Osteocyte (in vitro differentiated cells): ENCODE measurements at places on chromosomes 13 and 19. TPM values are rescaled to one million over a fixed set of nuclear protein-coding genes. Genes with fewer than 3 reads are reported as not detected.

Gene SAMD4B
- 100 and 101 TPM in 2 replicates for total RNA-seq

Gene XRCC1
- total RNA-seq = 37.1 and 43.2 TPM in 2 replicates

DNA sequence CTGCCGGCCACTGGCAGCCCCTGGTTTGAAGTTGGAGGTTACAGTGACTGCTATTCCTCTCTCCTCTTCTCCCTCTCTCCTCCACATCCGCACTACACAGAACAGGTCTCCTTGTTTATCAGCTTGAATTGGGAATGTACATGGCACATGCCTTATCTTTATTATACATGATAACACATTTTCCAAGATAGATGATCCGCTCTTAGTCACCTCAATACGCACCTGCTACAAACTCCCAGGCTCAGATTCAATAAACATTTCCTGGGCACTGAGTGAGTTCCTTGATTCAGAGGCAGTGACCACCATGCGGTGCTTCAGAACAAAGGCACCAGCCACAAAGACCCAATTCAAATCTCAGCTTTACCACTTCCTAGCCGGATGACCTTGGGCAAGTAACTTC, 227.7 kb downstream of the TSHZ3 start:
- H3K4me3 ChIP-seq = no peak overlapping the region
- H3K36me3 ChIP-seq = no peaks in the 10 kb centered on the region
- no peak for DNase-seq
- H3K27ac ChIP-seq = no peak overlapping the region
- H3K27me3 ChIP-seq = no peaks in the 10 kb centered on the region
- H3K4me1 ChIP-seq = peaks cover 19% of the 10 kb centered on the region

DNA sequence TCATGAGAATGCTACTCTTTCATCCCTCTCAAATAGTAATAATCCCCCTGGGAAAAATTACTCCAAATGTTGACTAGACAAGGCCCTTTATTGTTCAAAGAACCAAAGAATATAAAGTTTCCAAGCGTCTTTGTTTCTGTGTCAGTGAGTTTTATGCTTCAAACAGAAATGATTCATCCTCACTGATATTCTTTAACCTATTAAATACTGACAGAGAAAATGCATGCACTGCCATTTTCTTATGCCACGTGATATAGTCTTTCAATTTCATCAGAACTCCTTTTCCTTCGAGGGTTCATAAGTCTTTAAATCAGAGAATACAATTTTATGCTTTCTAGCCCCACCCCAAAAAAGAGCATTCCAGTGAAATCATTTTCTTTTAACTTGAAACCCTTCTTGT, 211.6 kb downstream of the SHISA2 start:
- H3K27ac ChIP-seq = no peak overlapping the region
- H3K4me3 ChIP-seq = no peak overlapping the region
- H3K36me3 ChIP-seq = no peaks in the 10 kb centered on the region

DNA sequence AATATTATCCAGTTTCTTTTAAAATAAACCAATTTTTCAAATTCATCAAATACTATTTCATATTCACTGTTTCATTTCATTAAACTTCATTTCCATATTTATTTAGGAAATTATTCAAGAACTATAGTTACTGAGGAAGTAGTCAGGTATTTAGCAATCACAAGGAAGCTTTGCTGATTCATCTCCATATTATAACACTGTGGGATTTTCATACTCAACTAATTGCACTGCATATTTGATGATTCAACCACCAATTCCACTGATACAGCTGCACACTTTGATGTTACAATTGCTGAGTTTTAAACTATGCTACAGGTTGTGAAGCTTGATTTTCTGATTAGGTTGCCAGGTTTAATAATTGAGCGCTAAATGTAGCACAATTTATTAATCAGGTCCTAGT, 556.8 kb upstream of the SLITRK1 start:
- no peak overlapping the region for H3K4me3 ChIP-seq
- no peak overlapping the region for H3K27ac ChIP-seq
- no peaks in the 10 kb centered on the region for H3K36me3 ChIP-seq
- DNase-seq = no peak
